Thyroid gland (tissue), 4 donors: ENCODE measurements at places on chromosomes 7 and 10.
A peak's percentile ranks its signal among the peaks of the same experiment; 100 is the strongest.

GRCh38 chr7:103119791-103120291 is 29.1 kb downstream of the NAPEPLD start:
- DNase-seq, result no peak

DNA sequence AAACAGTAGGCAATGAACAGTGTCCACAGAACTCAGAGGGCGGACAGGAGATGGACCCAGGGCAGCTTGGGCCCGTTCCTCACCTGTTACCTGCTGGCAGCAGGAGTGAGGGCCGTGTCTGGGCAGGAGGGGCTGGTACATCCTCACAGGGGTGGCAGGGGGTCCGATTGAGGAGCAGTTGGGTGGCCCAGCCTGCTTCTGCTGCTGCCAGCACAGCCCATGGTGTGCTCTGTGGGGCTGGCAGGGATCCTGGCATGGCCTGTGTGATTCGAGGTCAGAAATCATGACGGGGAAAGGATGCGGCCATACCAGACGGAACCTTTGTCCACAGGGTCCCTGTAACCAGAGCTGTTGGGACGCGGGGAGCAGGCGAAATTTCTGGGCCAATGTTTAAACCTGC is 49.6 kb downstream of the INPP5A start:
- no peak for DNase-seq

DNA sequence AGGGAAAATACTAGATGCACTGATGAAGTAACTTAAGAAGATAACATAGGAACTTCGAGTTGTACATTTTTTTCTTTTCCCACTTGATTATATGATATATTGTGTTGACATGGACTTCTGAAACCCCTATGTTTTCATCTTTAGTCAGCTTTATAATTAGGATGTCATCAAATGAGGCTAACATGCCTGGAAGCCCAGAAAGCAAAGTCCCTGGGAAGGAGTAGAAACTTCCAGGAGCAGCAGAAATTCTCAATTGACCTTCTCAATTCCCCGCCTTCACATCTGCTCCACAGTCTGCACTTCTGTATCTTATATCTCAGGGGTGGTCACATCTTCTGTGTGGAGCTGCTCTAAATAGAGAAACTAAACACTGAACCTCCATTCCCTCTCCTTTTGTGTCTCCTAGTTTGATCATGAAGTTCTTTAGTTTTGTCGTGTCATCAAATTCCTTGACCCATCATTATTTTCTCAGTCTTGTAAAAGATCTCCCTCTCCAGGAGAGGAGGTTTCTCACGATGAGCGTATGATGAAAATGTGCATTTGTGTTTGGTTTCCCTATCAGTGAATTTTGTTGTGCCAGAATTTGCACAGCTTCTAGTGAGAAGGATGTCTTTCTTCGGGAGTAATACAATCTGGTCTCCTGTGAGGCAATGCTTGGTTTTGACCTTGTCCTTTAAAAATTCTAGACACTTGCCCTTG is 303.3 kb downstream of the SUGCT start:
- DNase-seq, result no peak

DNA sequence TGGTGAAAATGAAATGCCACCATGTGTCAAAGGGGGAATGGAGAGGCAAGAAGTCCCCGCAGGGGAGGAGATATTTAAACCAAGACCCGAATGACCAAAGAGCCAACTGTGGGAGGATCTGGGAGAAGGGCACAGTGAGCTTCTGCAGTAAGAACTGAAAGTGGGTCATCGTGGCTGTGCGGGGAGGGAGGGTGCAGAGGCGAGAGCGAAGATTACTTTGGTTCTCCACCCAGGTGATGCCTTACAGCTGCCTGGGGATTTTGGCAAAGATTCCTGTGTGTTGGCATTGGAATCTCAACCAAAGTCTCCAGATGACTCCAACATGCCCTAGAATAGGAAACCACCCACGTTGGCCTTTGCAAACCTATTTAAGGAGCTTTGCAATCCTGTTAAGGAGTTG is 44.2 kb upstream of the ADAM12 start:
- DNase-seq, result no peak

GRCh38 chr7:149713061-149713730 is 60.2 kb downstream of the ZNF467 start:
- DNase-seq, result no peak

GRCh38 chr10:48291190-48291589 is 15.3 kb upstream of the MAPK8 start:
- no peak for DNase-seq

GRCh38 chr7:39686261-39686924 is 63.0 kb downstream of the RALA start:
- no peak for DNase-seq

DNA sequence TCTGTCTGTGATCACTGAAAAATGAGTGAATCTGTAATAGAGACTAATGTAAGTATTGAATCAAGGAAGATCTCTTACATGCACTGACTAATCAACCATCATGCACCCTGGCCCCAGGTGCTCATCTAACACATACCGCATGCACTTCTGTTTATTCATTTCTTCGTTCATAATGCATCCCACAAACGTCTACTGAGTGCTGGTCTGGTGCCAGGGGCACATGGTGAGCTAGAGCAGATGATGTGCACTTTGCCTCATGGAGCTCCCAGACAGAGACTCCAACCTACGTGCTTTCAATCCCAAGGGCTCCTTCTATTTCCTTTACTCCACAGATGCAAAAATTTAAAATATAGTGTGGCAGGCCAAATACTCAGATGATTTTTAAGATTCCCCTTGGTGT is 10.7 kb downstream of the C10orf90 start:
- no peak for DNase-seq

- DNase-seq, result no peak
Measured at GRCh38 chr7:81618396-81619014, 151.3 kb downstream of the HGF start.

DNA sequence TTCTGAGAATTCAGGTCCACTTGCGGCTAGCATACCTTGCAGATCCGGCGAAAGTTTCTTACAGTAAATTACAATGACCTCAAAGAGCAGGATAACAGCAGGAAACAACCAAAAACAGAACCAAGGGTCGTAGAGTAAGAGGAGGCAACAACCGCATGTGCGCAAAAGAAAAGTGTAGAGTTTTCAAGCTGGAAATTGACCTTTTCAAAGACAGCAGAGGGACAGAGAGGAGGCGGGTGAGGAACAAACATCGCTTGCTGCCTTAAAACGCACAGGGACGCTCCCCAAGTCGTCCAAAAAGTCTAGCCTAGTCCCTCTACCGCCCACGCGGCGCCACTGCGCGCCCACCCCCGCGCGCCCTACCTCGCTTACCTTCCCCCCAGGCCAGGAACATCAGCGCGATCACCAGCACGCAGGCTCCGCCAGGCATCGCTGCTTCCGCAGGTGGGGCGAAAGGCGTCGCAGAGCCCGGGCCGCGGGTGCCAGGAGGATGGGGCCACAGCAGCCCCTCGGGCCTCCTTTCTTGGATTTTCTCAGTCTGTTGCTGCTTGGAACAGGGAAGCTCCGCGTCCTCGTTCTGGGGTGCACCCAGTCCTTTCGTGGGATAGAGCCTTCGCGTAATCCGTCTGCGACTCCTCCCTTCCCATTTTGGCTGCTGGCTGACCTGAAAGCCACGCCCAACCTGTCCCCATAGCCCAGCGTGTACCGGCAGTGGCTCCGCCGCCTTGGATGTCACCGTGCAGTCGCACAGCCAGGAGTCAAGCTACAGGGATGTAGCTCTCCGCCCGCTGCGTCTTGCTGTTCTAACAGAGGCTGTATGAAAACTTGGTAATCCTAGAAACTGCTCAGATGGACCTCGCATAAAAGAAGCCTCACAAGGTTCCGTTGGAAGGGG is at the start of gene VWDE:
Gene VWDE (minus strand): TSS at position 579 of the 895 bp plus-strand sequence. CDS start 149 bp downstream, at position 430.
- peak; percentile 78 for DNase-seq

GRCh38 chr10:50579491-50580261 is 44.1 kb downstream of the SGMS1 start:
- no peak for DNase-seq

DNA sequence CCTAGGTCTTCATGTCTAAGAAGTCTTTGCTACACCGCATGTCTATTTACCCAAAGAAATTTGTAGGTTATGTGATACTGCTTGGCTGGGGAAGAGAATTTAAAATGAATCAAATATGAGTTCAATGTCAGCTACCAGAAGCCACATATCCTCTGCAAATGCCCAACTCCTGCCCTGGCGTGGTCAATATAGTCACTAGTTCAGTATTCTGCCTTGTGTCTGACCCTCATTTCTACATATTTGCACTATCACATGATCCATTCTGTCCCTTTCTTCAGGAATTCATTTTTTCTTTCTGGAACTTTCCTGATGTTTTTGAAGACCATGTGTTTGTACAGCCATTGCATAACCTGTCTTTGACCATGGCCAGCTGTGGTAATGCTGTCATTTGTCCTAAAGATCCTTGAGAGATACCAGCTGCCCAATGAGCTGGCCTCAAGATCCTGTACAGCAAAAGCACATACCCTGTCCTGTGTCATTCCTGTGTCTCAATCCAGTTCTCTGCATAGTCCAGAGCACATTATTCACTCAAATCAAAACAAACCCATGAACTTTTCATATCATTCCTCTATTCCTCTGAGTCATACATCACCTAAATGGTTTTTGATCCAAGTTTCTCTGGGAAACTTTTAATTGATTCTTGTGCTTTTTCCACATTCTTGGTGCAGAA is 524.5 kb downstream of the PARD3 start:
- DNase-seq, result no peak

DNA sequence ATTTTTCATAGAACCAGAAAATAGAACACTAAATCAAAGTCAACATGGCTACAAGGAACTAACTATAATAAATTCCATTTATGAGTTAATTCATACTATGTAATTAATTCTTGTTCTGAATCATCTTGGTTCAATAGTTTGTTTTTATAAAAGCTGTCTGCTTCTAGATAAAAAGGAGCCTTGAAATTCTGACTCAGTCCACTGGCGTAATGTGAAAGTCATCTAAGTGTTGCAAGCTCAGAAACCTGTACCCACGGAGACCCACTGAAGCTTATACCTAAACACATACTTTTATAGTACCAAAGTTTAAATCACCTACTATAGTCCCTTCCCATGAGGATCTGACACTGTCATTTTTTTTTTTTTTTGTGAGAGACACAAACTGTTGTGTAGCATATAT is 489.4 kb downstream of the SEMA3D start:
- DNase-seq, result no peak

DNA sequence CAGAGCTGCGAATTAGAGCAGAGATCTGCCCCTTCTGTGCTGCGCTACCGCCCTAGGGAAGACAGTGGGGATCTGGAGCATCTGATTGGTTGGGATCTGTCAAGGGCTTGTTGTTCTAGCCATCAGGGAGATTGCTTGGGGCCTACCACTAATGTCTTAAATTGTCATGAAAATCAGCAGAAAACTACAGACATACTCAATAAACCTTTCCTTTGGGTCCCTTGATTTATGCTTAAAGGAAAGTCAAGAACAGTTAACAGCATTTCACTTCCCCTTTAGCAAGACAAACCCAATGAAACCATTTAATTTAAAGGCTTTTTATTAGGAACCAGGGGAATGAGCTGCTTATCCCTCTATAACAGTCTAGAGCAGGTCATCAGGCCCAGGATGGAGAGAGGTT is 10.0 kb downstream of the SLC25A28 start:
- no peak for DNase-seq

DNA sequence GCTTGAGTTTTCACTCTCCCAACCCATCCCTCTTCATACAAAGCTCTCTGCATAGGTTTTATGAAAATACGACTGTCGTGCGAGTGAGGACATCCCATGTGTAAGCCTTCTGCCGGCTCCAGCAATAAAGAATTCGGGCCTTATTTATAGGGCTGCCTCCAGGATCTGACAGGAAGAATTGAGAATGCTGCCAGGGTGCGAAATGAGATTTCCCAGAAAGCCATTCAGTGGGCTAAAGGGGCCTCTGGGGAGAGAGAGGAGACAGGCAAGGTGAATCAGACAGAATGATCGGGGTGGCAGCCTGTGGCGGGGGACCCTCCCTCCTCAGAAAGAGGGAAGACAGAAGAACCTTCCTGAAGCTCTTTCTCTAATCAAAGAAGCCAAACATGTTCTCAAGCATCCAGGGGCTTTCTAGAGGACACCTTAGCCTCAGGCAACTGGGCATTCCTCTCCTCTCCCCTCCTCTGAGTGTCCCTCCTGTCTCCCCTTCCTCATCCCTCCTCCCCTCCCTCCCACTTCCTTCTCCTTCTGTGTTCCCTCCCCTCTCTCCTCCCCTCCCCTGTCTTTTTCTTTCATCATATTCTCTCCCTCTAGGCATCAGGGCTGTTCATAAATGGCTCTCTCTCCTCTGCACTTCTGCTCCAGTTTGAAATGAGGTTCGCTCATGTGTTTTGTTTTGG is 410.9 kb downstream of the TYW1 start:
- no peak for DNase-seq

GRCh38 chr10:8403711-8404371 is 349.4 kb downstream of the GATA3 start:
- DNase-seq, result peak; percentile 10

DNA sequence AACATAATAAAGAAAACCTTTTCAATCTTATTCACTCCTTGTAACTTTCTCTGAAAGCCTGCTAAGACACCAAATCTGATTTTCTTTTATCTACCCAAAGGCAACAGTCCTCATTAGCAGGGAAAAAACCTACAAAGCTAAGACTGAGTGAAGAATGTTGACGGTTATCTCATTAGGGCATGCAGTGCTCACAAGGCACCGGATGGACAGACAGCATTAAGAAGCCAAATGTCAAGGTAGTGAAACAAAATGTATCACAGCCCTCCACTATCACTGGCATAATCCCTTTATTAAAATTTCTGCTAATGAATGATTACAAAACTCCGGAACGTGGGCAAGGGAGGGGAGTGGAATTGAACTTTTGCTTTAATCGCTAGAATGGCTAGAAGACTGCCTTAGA is 442.8 kb downstream of the NEBL start:
- no peak for DNase-seq

- DNase-seq, result no peak
Measured at GRCh38 chr10:32905466-32905865, 52.6 kb downstream of the ITGB1 start.

- DNase-seq, result no peak
Measured at GRCh38 chr7:106247841-106248240, 36.9 kb downstream of the NAMPT start.

DNA sequence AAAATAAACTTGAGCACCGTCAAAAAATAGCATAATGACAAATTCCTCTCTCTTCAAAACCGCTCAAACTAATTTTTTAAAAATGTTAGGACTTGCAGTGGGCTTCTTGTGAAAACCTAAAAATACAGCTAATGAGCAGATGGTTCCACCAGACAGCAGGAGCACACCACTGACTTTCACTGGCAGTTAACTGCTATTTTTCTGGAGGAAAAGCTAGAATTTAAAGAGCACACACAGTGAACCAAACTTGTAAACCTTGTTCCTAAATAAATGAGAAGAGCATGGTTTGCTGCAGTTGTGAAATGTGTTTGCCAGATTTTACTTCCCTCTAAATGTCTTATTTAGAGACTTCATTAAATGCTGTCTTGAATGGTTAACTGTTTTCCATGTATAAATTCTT is 143.9 kb downstream of the RAPGEF5 start:
- DNase-seq, result no peak

GRCh38 chr7:145106001-145106400 is 270.1 kb upstream of the TPK1 start:
- DNase-seq, result peak; percentile 25
